ENCODE measurements at places on chromosomes 2 and 18. TPM values are rescaled to one million over a fixed set of nuclear protein-coding genes. Genes with fewer than 3 reads are reported as not detected.

- peak; percentile 79 for ATAC-seq
Observed at GRCh38 chr2:20225294-20226151, 593 bp upstream of the SDC1 start.

DNA sequence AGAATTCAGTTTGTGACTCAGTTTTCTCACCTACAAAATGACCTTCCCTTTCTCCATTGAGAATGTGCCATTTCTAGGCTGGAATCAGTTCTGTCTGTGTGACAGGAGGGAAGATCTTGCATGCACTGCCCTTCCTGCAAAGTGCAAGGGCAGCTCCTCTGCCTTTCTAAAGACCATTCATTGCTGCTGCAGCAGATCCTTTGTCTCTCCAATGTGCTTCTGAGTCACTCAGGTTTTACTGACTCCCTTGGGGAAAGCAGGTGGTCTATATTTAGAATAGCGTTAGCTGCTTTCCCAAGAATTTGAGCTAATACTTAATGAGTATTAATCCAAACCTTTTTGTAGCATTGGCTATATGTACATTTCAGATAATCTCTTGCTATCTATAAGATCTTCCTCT is 62.5 kb downstream of the DAW1 start:
- ATAC-seq: no peak

- ATAC-seq: no peak
Observed at GRCh38 chr2:64985447-64985846, 3.8 kb upstream of the SLC1A4 start.

DNA sequence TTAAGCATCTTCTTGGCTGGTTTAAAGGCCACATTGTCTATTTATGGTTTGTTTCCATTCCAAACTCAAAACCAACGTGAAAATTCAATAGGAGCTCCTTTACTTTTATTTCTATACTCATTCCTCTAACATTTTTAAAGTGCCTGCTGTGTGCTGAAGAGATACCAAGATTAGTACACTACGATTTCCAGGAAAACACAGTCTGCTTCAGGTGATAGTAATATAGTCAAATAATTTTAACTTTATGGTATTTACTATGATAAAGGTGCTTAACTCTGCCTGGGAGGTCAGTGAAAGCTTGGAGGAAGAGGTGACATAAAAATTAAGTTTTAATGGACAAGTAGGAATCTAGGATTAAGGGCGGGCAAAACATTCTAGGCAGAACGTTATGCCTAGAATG is 121.4 kb downstream of the KIAA1328 start:
- no peak for ATAC-seq

The PDE1A gene
- total RNA-seq: 7.6 TPM

GRCh38 chr18:52045946-52046675 is 293.9 kb upstream of the DCC start:
- ATAC-seq: no peak

All from motor neuron (in vitro differentiated cells).